ENCODE measurements at places on chromosomes 4 and X. TPM values are rescaled to one million over a fixed set of nuclear protein-coding genes. Genes with fewer than 3 reads are reported as not detected.

ARHGAP4 gene
- total RNA-seq = 138 TPM

ASB5 gene
- total RNA-seq = not detected

SMPX gene
- total RNA-seq = not detected

ZNF518B gene
- total RNA-seq = 18.4 TPM

MAGEB16 gene
- total RNA-seq = not detected

IQCM gene
- total RNA-seq = not detected

PDLIM3 gene
- 0.48 TPM for total RNA-seq

LRIT3 gene
- total RNA-seq = 0.20 TPM

DIPK2B gene
- total RNA-seq = not detected

LUZP4 gene
- total RNA-seq = not detected

DDX53 gene
- total RNA-seq = not detected

SLC9A7 gene
- 15.1 TPM for total RNA-seq

ZFP42 gene
- not detected for total RNA-seq

DRP2 gene
- total RNA-seq = 1.5 TPM

ITM2A gene
- total RNA-seq = 131 TPM

ENPEP gene
- not detected for total RNA-seq

CXCR3 gene
- total RNA-seq = 6.8 TPM

ALB gene
- total RNA-seq = not detected

ALG13 gene
- 57.5 TPM for total RNA-seq

SPANXB1 gene
- not detected for total RNA-seq

SPON2 gene
- 7.0 TPM for total RNA-seq

MAD2L1 gene
- 103 TPM for total RNA-seq

ARAP2 gene
- 90.8 TPM for total RNA-seq

HS3ST1 gene
- not detected for total RNA-seq

FAT1 gene
- 0.02 TPM for total RNA-seq

CYP4V2 gene
- total RNA-seq = 0.36 TPM

SCD5 gene
- total RNA-seq = 1.9 TPM

ADRA2C gene
- total RNA-seq = not detected

CXCL1 gene
- total RNA-seq = not detected

GSX2 gene
- total RNA-seq = not detected

GPR143 gene
- not detected for total RNA-seq

P2RY8 gene
- 18.9 TPM for total RNA-seq

GC gene
- not detected for total RNA-seq
